ENCODE measurements at places on chromosomes 3 and 15.

DNA sequence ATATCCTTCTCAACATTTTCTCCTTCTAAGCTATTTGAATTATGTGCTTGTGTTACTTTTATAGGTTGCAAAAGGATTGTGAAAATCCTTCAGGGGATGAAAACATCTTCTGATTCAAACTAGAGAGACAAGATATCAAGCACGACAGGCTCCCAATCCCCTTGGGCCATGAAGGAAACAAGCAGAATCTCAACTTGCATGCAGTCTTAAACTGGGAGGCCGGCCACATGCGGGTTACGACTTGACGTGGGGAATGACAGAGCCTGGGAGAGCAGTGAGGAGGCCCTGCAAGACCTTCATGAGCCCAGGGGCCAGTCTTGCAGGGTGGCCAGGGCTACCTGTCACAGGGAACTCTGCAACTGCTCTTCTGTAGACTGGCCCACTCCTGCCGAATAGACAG, 94.4 kb downstream of the SCN11A start:
- DNase-seq = no peak

DNA sequence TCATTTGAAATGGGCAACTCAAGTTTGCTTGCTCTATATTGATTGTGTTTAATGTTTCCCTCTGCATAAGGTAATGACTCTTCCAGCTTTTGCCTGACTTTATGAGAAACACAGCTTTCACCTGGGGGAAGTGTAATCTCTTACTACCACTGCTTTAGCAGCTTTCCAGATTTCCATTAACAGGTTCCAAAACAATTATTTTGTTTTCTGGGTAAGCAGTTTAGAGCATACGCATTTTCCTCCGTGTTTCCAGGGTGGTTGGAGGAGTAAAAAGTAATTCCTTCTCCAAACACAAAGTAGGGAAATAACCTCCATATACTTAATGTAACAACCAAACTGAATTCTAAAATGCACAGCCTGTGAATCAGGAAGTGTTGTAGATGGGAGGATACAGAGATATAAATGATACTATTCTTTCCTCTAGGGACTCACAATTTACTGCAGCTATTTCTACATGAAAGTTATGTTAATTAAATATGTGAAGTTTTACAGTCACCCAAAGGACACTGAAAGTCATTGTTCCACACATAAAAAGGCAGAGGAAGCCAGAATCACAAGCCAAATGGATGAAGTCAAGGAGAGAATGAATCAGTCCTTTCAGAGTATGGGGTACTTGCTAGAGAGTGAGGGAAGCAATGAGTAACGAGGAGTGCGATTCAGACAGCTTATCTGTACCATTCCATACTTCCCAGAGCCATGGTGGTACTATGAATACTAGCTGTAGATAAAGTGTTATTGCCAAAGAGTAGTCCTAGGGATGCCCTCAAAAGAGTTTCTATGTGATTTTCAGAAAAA, 16.6 kb downstream of the ST3GAL6 start:
- no peak for DNase-seq

DNA sequence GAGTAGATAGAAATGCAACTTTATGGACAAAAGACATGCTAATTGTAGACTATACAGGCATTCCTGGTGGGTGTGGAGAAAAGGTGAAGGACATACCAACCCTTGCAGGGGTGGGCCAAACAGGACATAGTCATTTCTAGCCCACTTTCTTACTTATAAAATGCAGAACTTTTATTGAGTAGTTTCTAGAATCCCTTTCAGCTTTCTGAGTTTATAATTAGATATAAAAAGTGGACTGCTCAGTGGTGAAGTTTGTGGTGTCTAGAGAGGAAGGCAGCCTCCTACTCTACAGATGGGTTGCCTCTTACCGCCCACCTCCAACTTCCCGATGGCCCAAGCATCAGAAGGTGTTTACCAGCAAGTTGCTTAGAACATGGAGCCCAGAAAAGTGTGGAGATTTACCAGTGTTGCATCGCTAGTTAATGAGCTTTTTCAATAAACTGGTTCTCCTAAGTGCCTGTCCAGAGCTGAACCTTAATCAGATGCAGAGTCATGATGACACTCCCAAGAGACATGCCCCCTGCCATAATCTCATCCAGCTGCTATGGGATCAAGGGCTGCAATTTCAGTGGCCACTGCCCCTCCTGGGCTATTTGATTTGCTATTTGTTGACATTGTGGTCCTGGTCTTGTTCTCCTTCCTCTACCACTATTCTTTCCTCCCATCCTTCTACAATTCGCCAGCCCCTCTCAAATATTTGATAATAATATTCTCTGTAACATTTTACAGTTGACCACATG, 77.5 kb upstream of the STRIT1 start:
- DNase-seq = no peak

- no peak for DNase-seq
Observed at GRCh38 chr3:46221938-46222337, 13.8 kb upstream of the CCR1 start.

GRCh38 chr3:71504250-71505036, 79.1 kb downstream of the FOXP1 start:
- peak; percentile 33 for DNase-seq

- no peak for DNase-seq
Observed at GRCh38 chr3:191321019-191321767, 8.0 kb upstream of the CCDC50 start.

DNA sequence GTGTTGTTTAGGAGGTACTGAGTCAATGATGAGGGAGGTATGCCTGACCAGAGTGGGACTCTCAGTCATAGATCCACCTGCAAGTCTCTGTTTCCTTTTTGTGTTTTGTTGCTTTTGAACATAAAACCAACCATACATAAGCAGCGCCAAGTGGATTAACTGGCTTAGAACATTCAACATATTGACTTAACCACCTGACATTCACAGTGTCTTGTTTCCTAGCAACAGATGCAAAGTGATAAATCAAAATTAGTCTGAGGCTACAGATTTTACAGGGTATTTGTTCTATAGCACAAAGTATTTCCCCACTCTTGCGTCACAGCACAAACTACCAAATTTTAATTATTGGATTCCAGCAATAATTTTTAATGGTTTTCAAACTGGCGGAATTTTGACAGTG, 283.8 kb downstream of the BBX start:
- DNase-seq = no peak

DNA sequence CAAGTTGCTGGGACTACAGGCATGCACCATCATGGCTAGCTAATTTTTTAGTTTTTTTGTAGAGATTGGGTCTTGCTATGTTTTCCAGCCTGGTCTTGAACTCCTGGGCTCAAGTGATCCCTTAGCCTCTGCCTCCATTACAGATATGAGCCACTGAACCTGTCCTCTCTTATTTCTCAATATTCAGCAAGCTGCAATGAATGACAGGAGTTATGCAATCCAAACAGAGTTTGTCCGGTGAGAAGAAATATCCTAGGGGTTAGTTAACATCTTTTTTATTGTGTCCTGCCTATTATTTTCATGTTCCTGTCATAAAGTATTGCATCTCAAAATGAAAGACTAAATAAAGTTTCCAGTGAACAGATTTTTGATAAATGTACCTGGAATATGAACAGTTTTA, 1161.4 kb downstream of the OTOL1 start:
- DNase-seq = no peak

DNA sequence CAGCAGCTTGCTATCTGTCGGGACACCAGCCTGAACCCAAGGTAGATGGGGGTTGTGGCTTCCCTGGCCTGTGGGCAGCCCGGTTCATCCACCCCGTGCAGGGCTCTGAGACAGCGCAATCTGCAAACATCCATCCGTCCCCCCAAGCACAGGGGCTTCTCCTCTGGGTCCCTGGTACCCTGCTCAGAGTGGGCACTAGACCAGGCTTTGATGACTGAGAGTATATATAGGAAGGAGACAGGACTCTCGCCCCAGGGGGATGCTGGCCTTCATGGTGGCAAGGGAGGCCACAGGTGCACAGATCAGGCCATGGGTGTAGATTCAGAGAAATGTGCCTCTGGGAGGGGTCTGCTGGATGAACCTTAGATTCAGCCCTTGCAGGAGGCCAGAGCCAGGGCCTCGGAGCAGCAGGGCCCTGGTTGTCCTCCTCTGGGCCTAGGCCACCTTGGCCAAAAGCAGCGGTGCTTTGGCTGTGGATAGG, 40.3 kb downstream of the CFAP100 start:
- DNase-seq = no peak

DNA sequence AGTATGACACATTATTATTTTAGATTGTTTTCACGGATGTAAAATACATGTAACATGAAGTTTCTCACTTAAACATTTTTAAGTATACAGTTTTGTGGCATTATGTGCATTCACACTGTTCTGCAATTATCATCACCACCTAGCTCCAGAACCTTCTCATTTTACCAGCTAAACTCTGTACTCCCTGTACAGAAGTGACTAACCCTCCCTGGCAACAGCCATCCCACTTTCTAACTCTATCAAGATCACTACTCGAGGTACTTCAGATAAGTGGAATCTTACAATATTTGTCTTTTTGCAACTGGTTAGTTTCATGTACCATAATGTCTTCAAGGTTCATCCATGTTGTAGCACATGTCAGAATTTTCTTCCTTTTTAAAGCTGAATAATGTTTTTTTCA, 116.3 kb upstream of the IGF1R start:
- no peak for DNase-seq

Data from activated CD4-positive, alpha-beta T cell treated with anti-CD3 and anti-CD28 coated beads for 24 hours (primary cell).